ENCODE measurements at places on chromosomes 16 and 17.

- no peak for DNase-seq
Measured at GRCh38 chr17:1087381-1088241, 90.7 kb downstream of the TIMM22 start.

DNA sequence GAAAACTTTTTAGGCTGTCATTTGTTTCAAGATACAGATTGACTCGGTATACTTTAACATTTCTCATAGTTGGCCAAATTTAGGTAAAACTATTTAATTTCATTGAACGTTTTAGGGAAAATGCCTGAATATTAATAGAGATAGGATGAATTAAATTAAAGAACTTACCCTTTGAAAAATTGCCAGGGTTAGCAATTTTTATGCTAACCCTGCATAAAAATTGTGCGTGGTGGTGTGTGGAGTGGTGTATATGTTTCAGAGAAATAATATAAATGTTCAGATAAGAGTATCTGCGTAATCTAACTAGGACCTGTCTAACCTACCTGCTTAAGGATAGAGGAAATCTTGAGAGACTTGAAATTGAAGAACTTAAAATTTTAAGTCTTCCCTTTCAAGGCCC lies 21.4 kb downstream of the NF1 start:
- no peak for DNase-seq

DNA sequence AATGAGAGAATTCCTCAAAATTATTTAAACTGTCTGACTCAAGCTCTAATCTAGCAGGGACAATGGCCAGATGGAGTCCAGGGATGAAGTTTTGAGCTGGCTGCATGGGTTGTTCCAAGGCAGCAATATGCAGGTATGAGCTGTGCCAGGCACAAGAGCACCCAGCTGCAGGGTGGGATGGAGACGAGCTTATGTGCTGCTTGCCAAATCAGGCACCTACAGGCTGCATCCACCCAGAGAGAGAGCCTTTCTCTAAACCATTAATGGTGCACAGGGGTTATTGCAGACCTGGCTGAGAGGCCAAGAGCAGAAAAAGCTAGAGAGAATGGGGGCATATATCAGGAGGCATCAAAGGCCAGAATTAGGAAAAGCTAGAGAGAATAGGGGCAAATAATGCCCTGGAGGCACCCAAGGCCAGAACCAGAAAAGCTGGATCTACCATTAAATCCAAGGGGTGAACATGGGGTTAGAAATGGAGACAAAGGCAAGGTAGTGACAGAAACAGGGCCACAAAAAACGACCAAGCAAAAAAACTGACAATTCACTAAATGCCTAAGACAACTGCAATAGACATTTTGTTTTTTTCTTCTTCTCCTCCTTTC lies 11.0 kb downstream of the KRT33A start:
- peak; percentile 55 for DNase-seq

DNA sequence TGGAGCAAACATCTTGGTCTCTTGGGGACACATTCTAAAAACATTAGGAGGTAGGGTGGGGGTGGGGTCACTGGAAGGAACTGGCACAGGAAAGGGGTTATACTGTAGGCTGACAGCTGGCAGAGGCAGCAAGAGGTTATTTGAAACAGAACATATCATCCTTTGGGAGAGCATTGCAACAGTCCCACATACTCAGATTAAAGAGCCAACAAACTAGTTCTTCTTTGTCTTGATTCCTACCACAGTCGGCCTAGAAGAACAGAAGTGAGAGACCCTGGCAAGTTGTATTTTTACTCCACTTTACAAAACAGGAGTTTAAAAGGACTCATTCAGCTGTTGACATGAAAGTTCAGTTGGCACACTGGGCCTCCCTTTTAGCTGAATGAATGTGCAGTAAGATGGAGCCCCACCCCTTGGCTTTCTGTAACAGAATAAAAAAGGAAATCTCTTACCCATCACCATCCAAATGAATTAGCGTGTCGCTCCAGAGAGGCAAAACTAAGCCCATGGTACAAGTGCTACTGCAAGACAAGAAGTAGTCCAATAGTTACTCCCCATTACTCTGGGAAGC lies 54.6 kb upstream of the CORO6 start:
- DNase-seq = no peak

DNA sequence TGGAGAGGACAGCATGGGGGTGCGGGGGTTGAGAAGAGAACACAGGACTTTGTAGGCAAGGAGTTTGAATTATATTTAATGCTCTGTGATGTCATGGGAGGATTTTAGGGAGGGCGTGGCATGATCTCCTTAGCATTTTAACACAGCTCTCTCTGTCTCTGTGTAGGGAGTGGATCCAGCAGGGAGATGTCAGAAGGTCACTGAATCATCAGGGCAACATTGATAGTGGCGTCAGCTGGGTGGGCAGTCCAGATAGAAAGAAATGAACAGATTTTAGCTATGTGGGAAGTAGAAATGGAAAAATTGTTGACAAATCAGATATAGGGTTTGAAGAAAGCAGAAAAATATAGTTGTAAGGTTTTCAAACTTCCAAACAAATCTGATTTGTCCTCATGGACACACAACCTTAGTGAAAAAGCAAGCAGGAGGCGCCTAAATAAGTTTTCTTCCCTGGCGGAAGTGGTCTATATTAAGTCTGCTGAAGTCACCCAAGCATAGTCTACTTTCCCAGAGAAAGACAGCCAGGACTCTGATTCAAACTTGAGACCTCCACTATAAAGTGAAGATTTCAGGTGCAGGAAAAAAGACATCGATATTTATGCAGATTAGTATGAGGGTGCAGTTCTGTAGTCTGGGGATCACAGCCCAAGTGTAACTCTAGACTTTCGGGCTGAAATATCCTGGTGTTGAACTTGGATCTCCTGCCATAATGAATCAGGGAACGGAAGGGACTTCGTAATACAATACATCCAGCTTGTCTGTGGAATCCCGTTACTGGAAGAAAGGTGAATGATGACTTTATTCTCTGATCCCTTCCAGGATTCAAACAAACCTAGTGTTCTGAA lies 10.1 kb upstream of the PCTP start:
- no peak for DNase-seq

GRCh38 chr17:73234736-73235135 lies 26.9 kb downstream of the CPSF4L start:
- DNase-seq = no peak

DNA sequence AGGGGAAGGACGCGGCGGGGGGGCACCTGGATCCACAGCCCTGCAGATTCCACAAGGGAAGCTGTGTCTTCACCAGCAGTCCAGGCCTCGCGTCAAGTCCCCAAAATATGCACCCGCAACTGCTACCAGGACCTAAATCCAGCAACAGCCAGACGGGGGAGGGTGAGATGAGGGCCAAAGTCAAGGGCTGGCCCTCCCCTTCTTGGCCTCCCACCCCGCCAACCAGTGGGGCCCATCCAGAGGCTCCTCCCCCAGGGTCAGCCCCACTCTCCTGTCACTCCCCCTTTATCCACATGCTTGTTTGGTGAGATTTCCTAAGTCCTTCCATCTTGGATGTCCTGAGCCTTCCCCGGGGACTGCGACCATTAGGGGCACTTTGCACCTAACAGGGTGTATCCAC lies 138.7 kb downstream of the ENGASE start:
- DNase-seq = no peak

- no peak for DNase-seq
Measured at GRCh38 chr16:29962344-29962994, 590 bp downstream of the TMEM219 start.

GRCh38 chr17:72697602-72698146 lies 394.8 kb downstream of the SLC39A11 start:
- DNase-seq = no peak

Measured in RPMI8226 (cell line).